ENCODE measurements at places on chromosomes 1 and 21.
A peak's percentile ranks its signal among the peaks of the same experiment; 100 is the strongest.

GRCh38 chr1:95512925-95513324, 278.9 kb downstream of the RWDD3 start:
- no peak for DNase-seq

- DNase-seq: no peak
Observed at GRCh38 chr1:85342207-85342606, 65.8 kb upstream of the BCL10 start.

DNA sequence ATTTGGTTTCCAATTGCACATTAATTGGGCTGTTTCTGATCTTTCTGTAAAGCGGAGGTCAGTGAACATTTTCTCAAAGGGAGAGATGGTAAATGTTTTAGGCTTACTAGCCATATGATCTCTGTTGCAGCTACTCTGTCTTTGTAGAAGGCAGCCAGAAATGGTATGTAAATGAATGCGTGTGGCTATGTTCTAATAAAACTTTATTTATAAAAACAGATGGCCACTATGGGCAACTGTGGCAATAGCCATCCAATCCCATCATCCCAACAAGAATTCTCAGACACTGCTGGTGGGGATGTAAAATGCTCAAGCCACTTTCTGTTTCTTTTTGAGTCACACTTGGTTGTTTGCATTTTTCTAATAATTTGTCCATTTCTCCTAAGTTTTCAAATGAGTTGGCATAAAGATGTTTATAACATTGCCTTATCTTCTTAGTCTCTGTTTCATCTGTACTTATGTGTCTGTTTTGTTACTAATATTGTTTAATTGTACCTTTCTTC, 448.8 kb upstream of the VAMP3 start:
- DNase-seq: no peak

GRCh38 chr1:214632091-214632490, 29.1 kb downstream of the CENPF start:
- no peak for DNase-seq

GRCh38 chr21:41908829-41909228, 29.7 kb upstream of the PRDM15 start:
- DNase-seq: no peak

- no peak for DNase-seq
Observed at GRCh38 chr1:89815611-89816010, 5.2 kb upstream of the LRRC8D start.

DNA sequence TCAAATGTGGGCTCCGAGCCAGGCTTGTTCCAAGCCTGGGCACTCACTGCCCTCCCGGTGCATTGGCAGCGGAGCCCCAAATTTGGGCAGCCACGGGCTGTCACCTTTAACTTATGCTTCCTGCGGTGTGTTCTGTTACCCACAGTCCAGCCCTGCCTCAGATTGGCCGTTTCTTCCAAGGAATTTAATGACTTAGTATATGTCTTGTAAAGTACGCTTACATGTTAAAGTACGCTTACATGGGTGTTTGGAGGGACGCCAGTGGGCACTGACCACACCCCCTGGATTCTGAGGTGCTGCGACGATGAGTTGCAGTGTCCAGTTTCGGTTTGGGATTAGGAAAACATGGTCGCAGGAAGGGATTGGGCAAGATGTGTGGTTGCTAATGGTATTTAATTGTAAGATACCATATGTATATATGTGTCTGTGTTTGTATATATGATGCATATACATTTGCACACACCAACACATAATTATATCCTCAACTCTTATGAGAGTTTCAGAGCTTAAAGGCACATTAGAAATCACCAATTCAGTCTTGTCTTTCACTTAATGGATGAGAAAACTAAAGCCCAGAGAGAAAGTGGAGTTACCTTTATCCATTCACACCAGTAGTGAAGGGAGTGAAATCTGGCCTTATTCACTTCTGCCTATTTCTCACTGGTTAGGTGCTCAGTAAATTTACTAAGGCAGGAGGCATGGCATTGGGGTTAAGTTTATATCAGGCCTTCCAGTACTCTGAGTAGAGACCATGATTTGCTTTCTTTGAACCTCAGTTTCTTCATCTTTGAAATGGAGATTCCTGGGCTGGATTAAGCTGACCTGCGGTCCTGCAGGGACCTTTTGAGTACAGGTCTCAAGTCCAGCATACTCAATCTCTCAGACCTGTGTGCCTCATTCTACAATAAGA, 1.0 kb downstream of the SMYD2 start:
- no peak for DNase-seq

GRCh38 chr1:45443580-45444446, 47.1 kb downstream of the TESK2 start:
- no peak for DNase-seq

DNA sequence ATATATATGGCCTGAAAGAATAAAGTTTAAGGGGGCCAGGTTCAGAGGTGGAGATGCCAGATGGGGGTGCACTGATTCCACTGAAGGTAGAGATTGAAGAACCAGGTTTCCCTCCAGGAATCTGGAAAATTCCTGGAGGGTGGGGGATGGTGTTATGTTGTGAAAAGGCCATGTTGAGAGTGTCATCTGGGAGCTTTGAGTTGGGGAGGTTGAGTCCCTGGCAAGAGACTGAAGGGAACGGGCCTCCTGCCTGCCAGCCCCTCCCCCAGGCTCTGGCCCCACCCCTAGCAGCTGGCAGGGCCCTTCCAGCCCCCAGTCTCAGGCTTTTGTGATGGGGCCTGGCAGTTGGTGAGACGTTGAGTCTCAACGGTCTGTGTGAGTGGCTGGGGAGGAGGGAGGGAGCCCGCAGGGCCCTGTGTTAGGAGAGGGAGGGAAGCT, 4.1 kb downstream of the PTPRU start:
- no peak for DNase-seq

DNA sequence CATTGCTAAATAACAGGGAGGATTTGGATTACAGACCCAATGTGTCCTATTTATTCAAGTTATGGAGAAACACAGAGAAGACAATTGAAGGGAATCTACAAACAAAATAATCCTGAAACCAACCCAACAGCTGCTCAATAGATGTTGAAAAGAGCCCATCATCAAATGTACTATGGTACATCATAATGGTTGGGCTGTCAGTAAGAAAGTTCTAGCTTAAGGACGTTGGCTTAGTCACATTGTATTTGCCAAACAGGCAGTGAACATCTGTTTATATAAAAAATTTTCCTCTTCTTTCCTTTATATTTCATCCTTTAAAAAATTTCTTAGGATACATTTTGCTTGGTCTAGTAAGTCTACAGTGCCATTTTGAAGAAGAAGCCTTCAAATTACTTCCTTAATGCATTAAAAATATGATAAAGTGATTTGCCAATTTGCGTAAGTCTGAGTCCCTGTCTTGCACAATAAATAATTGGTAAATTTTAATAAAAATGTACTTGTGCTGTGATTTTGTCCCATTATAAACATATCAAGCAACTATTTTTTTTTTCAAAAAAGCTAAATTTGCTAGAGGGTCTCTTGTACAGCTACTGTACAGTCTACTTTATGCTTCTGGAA, 14.4 kb downstream of the MAP3K7CL start:
- no peak for DNase-seq

- DNase-seq: no peak
Observed at GRCh38 chr1:181117648-181118449, 29.3 kb downstream of the IER5 start.

DNA sequence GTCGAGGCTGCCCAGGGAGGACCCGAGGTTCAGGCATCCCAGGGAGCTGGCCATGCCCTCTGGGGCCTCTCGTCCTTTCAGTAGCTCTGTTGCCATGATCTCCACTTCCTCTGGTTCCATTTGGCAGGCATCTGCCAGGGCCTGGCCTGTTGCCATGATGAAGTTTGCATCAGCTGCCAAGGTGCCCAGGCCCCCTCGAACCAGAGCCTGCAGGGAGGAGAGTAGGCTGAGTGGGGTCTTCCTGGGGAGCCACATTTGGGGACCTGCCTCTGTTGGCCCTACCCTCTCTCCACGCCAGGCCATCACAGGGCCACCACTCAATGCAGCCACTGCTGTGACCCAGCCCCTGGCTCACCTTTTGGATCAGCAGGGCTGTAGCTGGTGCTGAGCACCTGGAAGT, 16.4 kb upstream of the KIF21B start:
- no peak for DNase-seq

DNA sequence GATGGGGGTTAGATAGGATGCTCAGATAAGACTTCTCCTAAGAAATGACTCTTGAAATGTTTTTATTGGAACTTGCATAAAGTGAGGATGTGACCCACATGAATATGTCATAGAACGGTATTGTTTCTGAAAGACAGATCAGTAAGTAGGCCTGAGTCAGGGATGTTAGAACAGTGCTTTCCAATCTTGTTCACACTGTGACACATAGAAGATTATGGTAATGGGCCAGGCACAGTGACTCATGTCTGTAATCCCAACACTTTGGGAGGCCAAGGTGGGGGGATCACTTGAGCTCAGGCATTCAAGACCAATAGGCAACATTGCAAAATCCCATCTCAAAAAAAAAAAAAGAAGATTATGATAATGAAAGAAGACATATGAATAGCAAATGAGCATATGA, 32.9 kb downstream of the FMO4 start:
- no peak for DNase-seq

GRCh38 chr21:32975811-32976431, 49.8 kb upstream of the OLIG2 start:
- no peak for DNase-seq

- peak; percentile 93 for DNase-seq
Observed at GRCh38 chr1:23562137-23562876, 3.0 kb upstream of the ID3 start.

DNA sequence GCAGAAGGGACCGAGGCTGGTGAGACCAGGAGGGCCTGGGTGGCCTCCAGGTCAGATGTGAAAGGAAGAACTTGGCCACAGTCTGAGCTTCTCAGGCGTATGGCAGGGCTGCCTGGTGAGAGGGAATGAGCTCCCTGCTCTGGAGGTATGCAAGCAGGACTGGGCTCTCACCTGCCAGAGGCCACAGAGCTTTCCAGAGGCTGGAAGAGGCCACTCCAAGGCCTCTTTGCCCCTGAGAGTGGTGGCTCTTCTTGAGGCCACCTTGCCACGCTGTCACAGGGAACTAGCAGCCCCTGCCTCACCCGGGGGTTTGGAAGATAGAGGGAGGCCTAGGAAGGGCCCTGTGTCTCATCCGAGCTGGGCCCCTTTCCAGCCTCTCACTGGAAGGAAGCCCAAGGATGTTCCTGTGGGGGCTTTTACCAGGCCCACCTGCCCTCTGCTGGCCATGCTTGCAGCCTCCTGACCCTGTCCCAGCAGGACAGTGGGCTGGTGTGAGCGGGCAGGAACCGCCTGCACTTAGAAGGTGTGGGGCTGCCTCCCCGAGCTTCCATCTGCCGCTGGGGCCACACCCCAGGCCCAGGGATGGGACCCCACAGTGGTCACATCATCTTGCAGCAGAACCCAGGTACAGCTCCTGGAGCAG, 10.0 kb downstream of the PCSK9 start:
- no peak for DNase-seq

- peak; percentile 84 for DNase-seq
Observed at GRCh38 chr21:44748621-44749020, 37.2 kb upstream of the TSPEAR start.

GRCh38 chr1:176033474-176033873, 173.6 kb downstream of the COP1 start:
- no peak for DNase-seq

DNA sequence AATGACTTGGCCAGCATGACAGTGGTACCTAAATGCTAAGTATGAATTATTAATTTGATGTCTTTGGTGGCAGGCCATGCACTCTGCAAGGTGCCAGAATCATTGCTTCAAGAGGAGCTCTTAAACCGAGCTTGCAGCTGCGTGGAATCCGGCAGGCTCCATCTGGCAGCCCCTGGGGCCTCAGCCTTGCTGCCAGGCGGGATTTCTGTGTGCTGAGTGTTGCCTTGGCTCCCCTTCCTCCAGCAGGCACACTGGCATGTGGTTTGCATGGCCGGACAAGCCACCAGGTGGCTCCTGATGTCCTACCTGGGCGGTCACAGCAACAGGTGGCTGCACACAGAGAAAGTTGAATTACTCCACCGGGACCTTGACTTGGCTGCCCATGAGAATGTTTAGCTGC, 155.4 kb downstream of the URB2 start:
- DNase-seq: peak; percentile 22

- DNase-seq: no peak
Observed at GRCh38 chr1:185742403-185742802, 8.2 kb downstream of the HMCN1 start.

DNA sequence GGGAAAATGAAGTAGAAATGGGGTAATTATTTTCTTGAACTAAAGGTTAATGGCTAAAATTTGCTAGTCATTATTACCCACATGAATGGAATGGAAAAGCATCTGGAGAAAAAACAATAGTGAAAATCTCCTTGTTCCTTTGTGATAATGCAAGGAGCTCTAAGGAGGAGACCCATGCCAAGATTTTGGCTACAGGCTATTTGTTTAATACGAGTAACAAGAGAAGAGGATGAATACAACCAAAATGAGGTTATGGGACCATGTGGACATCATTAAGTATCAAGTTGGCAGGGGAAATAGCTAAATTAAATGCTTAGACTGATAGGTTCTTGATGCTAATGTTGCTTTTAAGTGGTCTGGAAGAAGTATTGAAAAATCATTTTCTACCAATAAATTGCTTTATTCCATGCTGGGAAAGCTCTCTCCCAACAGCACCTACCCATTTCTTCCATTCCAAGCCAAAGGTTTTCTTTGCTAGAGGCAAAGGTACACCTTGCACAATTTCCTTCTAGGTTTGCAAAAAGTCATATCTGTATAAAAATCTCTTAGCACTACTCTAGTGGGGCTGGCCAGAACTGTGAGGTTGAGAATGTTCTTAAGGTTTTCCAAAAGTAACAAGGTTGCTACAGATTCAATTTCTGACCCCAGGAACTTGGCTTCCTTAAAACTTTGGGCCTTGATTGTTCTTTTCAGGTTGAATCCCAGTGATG, 100.2 kb downstream of the SMYD2 start:
- DNase-seq: no peak

GRCh38 chr1:59092126-59092525, 204.8 kb upstream of the FGGY start:
- no peak for DNase-seq

DNA sequence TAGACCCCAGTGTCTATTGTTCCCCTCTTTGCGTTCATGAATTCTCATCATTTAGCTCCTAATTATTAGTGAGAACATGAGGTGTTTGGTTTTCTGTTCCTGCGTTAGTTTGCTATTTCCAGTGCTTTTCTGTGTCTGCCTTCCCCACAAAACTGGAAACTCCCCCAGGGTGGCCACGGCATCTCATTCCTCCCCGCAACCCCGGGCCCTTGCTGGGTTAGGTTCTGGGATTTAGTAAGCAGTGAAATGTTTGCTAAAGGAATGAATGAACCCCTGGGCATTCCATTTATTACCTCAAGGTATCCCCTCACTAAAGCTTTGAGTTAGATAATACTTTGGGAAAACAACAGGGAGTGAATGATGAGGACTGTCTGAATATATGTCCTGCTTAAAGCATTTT, 142.9 kb downstream of the GLUL start:
- no peak for DNase-seq

DNA sequence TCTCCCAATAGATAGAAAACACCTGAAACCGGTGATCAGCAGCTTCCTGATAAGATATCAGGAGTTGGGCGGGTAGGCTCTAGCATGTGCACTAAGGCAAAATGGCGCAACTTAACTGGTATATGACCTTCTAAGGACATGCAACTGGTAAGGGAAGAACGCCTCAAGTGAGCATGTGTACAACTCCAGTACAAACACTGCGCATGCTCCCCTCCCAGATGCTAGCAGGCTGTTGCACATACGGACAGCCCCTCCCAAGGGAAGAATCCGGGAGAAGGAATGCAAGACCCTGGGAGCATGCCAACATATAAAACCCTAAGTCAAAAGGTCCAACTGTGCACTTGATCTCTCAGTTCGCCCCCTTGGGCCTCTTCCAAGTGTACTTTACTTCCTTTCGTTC, 110.8 kb downstream of the TSEN15 start:
- DNase-seq: no peak

GRCh38 chr1:53633073-53633704, 105.8 kb downstream of the GLIS1 start:
- no peak for DNase-seq

GRCh38 chr1:214685906-214686305, 82.9 kb downstream of the CENPF start:
- DNase-seq: no peak
